ENCODE measurements at places on chromosomes 5 and 9. TPM values are rescaled to one million over a fixed set of nuclear protein-coding genes. Genes with fewer than 3 reads are reported as not detected.

GRCh38 chr9:35105571-35106342 is 2.8 kb upstream of the STOML2 start:
- no peak for DNase-seq

GRCh38 chr5:38666668-38667498 is 110.4 kb upstream of the LIFR start:
- DNase-seq, result no peak

- DNase-seq, result no peak
Measured at GRCh38 chr5:18605186-18605585, 970.9 kb downstream of the TAF11L14 start.

DNA sequence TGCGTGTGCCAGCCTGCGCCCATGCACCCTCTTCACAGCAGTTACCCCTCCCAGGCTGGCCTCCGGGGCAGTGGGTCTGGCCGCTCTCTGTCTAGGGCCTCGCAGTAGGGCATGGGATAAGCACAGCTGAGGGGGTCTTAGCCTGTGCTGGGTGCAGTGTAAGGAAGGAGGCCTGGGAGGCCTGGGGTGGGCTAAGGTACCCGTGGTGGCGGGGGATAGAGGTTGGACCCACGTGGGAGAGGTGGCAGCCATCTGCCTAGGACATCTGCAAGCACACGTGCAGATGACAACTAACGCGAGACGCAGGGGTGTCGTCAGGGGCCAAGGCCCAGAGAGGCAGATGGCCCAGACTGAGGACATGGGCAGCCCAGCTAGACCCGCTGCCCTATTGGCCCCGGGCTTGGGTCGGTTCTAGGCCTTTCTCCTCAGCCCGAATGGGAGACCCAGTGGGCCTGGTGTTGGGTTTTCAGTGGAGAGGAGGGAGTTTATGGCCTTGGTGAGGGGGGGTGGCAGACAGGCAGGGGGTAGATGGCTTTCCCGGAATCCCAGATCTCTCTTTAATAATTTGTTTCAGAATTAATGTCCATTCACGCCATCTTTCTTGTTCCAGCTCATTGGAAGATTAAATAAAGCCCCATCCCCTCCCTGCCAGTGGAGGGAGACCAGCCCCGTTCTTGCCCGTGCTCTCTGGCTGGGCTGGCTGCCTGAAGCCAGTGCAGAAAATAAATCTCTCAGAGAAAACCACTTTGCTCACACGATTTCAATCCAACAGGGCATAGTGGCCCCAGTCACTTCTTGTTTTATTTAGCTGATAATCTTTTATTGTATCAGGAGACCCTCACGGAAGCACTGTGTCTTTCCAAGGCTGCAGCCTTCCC is 154.2 kb downstream of the GAPVD1 start:
- no peak for DNase-seq

DNA sequence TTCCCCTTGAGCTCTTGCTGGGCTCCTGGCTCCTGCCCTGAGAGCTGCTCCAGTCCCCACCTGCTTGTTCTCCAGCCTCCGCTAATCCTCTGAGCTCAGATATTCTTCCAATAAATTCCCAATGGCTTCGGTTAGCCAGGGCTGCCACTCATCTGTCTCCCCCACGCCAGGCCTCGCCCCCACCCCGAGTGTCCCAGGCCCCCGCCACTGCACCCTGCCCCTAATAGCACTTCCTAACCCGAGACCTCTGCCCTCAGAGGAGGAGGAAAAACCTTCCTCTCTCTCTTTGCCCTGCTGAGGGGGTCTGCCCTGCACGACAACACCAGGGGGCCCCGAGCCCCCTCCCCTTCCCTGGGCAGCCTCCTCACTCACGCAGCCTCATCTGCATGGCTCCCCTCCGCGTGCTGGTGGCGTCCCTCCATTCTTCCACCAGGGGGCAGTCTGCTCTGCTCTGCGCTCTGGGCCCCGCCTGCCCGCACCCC is 5.4 kb upstream of the LCN15 start:
- DNase-seq, result no peak

DNA sequence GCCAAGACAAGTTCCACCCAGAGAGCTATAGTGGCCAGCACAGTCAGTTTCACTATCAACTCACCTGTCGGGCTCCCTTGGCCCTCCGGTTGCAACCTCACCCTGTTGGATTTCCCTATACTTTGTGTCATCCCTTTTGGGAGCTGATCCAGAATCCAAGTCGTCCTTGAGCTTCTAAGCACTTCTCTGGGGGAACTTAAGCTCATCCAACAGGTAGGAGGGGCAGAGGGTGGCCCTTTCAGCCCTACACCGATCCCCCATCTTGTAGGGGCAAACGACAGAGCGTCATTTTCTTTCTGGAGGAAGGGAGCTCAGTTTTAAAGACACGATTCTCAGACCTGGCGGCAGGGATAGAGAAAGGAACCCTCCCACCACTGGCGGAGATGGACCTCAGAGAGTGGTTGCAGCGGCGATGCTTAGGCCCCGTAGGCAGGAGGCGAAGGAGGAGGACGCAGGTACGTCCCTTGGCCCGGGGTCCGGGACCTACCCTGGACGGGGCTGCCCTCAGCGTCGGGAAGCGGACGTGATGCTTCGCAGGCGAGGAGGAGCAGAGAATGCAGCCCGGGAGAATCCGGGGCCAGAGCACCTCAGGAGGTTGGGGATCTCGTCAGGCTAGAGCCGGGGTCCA is 519 bp downstream of the ZER1 start:
- peak; percentile 27 for DNase-seq

DNA sequence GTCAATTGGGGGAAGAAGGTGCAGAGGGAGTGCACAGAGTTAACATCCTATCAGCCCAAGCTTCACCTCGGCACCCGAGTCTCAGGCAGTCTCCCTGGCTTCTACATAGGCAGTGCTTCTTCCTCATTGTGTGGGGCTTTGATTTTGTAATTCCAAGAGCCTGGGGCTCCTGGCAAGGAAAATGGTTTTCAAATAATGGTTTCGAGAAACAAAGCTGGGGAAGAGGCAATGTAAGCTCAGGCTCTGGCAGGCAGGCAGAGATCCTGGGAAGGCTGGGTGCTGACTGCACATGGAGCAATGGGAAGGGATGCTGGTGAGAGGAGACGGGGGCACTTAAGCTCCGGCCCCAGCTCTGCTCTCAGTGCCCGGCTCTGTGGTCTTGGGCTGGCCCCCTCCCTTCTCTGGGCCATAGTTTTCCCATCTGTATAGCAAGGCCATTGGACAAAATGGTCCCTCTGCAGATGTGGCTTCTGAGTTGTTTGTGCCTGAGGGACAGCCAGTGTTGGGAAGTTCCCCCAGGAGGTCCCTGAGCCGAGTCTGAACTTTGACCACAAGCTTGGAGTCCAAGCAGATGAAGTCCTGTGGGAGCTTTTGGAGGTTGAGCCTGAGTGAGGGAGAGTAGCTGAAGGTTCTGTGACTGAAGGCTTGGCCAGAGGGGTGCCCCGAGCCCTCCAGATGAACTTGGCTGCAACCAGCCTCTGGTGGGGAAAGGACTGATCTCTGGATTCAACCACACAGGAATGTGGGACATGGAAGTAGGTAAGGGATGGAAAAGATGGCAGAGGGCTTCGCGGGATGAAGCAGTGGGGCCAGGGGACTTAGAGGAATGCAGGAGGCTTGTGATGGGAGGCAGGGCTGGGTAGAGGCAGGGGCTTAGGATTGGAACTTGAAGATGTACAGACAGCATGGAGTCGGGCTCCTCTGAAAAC is 28.5 kb upstream of the IL17B start:
- no peak for DNase-seq

DNA sequence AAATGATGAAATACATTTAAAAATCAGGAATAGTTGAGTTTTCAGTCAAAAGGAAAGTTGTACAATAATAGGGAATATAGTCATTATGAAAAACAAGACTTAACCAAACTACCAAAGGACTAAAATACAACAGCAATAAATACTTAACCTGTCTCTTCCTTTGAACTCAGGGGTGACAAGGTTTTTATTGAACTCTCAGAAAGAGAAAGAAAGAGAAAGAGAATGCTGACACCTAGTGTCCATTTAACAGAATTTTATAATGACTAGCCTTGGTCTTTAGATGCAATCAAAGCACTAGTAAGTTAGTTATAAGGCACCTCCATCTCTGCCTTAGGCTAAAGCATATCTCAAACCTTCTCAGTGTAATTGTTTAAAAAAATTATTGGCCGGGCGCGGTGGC is 47.5 kb downstream of the UIMC1 start:
- peak; percentile 41 for DNase-seq

- DNase-seq, result no peak
Measured at GRCh38 chr9:18215626-18216025, 258.3 kb upstream of the ADAMTSL1 start.

- peak; percentile 56 for DNase-seq
Measured at GRCh38 chr5:43073597-43074546, 33.8 kb upstream of the ANXA2R start.

DNA sequence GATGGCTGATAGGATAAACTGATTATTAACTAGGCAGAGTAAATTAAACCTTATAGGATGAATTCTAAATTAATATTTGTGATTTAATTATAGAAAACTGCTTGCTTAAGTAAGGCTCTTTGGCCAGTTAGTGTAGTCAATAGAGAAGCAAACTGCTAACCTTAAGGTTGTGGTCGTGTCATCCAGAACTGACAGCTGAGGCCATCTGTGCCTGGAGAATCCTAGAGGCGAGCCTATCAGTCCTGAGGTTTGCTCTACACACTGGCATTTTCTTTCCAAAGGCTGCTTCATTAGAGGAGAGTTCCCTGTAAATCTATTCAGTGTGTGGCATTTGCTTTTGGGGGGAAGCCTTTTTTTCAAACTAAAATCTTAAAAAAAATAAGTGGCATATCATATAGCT is 169.2 kb downstream of the MEF2C start:
- DNase-seq, result no peak

GRCh38 chr5:148687427-148687826 is 33.1 kb upstream of the HTR4 start:
- DNase-seq, result peak; percentile 55

DNA sequence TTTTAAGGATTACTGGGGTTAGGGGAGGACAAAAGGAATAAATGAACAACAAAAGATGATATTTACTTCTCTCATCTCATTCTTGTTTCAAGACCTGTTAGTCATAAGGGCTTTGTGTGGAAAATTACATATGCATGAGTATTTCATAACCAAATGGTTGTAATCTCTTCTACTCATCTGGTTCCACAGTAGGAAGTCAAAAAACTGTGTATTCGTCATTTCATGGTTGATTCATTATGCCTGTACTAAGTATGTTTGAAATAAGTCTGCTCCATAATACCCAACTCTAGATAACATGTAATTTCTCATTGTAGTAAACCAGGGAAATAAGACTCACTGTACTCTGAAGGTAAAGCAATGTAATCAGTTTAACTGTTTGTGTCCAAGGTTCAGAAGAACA is 212.9 kb downstream of the ARRDC3 start:
- no peak for DNase-seq

GRCh38 chr5:15772131-15772530 is 272.2 kb downstream of the FBXL7 start:
- no peak for DNase-seq

DNA sequence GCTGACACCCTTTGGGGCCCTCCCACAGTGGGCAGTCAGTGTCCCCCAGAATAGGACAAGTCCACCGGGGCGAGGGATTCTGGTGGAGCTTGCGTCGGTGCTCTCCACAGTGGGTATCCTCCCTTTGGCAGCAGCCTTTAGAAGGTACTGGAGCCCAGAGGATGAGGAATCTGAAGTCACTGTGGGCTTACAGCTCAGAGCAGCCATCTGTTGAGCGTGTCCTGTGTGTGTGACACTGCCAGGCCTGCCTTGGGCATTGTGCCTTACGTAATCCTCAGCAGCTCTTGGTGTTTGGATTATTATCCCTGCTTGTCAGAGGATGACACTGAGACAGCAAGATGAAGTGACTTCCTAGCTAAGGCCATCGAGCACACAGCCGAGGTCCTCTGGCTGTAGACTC is 12.6 kb downstream of the URM1 start:
- DNase-seq, result no peak

- no peak for DNase-seq
Measured at GRCh38 chr5:34020726-34021125, 12.9 kb upstream of the AMACR start.

- peak; percentile 98 for DNase-seq
Measured at GRCh38 chr5:6766604-6767093, 53.4 kb downstream of the TENT4A start.

DNA sequence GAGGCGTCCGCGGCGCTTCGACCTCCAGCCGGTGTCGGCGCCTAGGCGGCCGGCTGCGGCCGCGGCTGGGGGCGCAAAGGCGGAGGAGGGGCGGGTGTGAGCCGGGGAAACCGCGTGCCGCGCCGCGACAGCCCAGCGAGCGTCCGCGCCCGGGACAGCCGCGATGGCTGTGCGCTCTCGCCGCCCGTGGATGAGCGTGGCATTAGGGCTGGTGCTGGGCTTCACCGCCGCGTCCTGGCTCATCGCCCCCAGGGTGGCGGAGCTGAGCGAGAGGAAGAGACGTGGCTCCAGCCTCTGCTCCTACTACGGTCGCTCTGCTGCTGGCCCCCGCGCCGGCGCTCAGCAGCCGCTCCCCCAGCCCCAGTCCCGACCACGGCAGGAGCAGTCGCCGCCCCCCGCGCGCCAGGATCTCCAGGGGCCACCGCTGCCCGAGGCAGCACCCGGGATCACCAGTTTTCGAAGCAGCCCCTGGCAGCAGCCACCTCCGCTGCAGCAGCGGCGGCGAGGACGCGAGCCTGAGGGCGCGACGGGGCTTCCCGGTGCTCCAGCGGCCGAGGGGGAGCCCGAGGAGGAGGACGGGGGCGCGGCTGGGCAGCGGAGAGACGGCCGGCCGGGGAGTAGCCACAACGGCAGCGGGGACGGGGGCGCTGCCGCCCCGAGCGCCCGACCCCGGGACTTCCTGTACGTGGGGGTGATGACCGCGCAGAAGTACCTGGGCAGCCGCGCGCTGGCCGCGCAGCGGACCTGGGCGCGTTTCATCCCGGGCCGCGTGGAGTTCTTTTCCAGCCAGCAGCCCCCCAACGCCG is 605 bp downstream of the CHSY3 start:
- DNase-seq, result no peak

- DNase-seq, result no peak
Measured at GRCh38 chr9:97501972-97502221, 431 bp downstream of the TMOD1 start.

DNA sequence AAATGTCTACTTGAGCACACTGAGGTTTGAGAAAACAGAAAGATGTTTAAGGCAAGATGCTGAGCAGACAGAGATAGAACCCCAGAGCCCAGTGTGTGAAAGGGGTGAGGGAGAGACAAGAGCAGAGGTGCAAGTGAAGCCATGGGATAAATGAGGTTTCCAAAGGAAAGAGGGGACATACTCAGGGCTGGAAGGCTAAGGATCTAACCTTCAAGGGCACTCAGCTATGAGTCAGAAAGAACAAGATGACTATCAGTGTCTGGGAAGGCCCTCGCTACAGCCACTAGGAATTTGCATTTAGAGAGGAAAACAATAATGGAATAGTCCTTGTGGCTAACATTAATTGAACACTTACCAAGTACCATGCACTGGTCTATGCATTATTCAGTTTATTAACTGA is 113.7 kb downstream of the HTR4 start:
- DNase-seq, result no peak

DNA sequence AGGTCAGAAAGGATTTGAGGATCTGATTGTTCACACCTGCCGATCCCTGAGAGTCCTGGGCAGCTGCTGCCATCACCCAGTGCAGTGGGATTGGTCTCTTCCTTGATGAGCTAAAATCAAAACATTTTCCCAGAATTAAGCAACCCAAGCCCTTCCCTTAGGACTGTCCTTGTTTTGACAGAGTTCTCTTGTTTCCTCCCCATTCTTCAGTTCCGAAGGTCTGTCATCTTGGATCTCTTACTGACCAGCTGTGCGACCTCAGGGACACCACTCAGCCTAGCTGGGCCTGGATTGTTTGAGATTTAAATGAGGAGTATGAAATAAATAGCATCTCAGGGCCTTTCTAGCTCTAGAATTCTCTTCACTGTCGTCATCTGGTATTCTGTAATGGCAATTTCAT is 90.3 kb upstream of the IQGAP2 start:
- no peak for DNase-seq

The PROB1 gene
- 0.17 TPM for total RNA-seq

The CEP120 gene
- total RNA-seq, result 22.3 TPM

The GRM6 gene
- not detected for total RNA-seq

The TYRP1 gene
- 3.4 TPM for total RNA-seq

The ANKRA2 gene
- total RNA-seq, result 41.5 TPM

Measured in A172 (cell line).